Stimulated activated naive B cell treated with anti-CD40 and anti-IgM and Interleukin-4, amounts not matched to agents 10 μg/mL and 1 μg/mL and 100 μg/mL, for 72 hours (primary cell): ENCODE measurements at places on chromosomes 1 and 21.

- no peak for DNase-seq
Observed at GRCh38 chr1:32666901-32667566, 16.0 kb downstream of the RBBP4 start.

GRCh38 chr1:244010191-244010590 is 40.9 kb upstream of the ZBTB18 start:
- DNase-seq: no peak

DNA sequence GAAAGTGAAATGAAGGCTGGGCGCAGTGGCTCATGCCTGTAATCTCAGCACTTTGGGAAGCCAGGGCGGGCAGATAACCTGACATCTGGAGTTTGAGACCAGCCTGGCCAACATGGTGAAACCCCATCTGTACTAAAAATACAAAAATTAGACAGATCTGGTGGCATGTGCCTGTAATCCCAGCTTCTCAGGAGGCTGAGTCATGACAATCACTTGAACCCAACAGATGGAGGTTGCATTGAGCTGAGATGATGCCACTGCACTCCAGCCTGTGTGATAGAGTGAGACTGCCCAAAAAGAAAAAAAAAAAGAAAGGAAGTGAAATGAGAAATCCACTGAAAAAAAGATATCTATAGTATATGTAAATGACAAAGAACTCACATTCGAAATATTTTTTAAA is 439.9 kb downstream of the DISC1 start:
- DNase-seq: no peak

DNA sequence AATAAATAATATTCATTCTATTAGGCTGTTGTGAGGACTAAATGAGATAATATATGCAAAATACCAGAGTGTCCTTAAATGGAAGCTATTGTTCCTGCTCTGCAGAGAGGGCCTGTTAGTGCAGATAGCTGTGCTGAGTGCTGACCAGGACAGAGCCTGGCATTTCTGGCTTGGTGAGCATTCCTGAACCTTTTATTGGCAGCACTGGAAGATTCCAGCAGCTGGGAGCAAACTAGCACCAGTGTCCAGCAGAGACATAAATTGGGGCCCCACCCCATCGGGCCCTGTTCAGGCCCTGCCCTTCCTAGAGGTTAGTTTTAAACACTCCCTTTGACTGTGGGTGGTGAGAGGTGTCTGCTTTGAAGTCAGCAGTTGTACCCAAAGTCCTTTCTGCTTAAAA is 85.9 kb upstream of the GADD45A start:
- no peak for DNase-seq

DNA sequence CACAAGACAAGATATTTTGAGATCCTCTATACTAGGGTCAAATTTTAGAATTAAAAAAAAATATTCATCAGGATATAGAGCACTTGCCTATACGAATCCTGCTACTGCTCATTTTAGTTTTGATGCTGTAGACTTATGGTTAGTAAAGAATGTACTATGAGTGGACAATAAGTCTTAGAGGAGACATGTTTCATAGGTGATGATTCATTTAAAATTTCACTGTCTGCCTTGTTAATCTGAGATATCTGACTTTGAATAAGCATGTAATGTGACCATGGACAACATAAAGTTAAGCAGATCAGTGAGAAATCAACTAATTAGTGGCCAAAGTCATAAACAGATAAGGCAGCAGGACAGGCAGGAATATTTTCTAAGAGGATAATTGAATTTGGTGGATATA is 106.8 kb upstream of the HP1BP3 start:
- no peak for DNase-seq

DNA sequence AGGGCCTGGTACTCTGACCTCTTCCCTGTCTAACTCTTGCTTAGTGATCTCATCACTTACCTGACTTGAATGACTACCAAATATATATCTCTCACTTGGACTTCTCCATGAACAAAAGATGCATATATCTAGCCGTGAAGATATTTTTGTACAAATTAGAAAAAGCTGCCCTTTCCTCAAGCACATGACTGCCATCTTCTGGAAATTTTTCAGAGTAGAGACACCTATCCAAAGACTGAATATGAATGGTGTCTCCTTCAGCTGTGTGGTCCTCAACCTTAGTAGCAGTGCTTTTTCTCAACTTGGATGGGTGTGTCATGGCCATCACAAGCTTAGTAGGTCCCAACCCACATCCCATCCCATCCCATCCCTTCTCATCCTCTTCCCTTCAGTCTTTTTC is 142.3 kb downstream of the DNM3 start:
- no peak for DNase-seq

DNA sequence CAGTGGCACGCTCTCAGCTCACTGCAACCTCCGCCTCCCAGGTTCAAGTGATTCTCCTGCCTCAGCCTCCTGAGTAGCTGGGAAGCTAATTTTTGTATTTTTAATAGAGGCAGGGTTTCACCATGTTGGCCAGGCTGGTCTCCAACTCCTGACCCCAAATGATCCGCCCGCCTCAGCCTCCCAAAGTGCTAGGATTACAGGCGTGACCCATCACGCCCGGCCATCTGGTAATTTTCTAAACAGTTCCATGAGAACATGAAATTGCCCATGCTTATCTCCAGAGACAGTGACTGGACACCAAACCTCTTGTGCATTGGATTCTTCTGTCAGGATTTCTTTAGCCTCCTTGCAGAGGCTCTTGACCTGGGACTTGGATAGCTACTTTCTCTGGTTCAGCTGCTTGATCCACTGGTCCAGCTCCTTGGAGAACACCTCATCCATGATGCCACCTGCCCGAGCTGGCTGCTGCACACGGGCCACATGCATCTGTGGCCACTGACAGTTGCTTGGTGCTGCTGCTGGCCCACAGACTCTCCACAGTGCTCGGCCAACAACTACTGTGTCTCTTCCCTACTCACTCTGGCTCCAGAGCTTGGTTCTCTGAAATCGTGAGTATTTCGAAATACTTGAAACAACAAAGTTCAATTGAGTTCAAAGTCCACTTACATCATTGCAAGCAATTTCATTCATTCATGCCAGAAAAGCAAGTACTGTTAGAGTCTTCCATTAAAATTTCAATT is 40.0 kb upstream of the CTPS1 start:
- no peak for DNase-seq

DNA sequence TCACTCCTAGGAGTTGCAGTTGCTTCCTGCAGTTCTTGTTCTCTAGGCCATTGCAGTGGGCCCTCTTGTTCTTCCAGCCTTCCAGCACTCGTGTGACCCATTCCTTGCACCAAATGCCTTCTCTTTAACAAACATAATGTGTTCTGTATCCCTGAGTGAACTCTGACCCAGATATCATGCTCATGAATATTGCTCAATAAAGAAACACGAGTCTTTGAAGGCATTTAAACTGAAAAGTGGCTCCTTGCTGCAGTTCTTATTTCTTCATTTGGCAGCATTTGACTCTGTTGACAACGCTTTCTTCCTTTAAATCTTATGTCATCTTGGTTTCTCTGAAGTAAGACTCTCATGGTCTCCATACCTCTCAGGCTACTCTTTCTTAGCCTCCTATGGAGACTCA is 100.7 kb upstream of the PDE4B start:
- no peak for DNase-seq

GRCh38 chr1:248853663-248854375 is 5.1 kb downstream of the ZNF692 start:
- no peak for DNase-seq

- no peak for DNase-seq
Observed at GRCh38 chr21:46154155-46154954, 1.0 kb downstream of the FTCD start.

DNA sequence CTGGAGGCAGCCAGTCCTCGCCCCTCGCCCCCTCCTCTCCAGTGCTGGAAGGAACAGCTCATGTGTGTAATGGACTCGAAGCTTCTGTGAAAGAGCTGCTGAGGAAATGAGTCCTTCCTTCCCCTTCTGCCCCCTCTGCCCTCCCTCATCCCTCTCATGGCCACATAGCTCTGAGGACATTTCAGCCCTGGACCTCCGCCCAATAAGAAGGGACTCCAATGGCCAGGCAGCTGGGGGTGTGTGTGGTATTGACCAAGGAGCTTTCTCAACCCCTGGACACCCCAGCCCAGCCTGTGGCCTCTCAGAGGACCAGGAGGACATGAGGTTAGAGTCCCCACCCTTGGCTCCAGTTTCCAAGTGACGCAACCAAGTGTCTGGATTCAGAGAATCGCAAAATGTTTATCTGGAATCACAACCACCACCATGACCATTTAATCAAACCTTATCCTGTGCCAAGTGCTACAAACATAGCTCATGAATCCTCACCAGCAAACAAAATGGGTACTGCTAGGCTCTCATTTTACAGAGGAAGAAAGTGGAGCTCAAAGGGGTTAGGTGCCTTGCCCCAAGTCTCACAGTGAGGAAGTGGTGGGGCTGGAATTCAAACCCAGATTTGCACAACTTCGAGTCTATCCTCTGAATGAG is 47.8 kb upstream of the ECE1 start:
- no peak for DNase-seq

GRCh38 chr1:55822891-55823290 is 607.7 kb upstream of the USP24 start:
- no peak for DNase-seq

DNA sequence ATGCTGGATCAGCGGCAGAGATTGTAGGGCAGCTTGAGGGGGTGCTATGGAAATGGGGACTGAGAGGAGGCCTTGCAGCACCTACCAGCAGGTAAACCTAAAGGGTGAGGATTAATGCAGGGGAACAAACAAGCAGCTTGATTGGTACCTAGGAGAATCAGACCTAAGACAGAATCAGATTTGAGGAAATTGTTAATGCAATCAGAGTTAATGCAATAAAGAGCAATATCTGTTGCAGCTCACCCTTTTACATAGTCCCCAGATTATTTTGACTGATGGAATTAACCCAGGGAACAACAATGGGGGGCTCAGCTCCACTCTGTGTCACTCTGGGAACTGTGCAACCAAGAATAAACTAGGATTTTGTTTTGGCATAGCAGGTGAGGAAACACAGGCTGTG is 64.5 kb downstream of the ZC3H11B start:
- DNase-seq: no peak

DNA sequence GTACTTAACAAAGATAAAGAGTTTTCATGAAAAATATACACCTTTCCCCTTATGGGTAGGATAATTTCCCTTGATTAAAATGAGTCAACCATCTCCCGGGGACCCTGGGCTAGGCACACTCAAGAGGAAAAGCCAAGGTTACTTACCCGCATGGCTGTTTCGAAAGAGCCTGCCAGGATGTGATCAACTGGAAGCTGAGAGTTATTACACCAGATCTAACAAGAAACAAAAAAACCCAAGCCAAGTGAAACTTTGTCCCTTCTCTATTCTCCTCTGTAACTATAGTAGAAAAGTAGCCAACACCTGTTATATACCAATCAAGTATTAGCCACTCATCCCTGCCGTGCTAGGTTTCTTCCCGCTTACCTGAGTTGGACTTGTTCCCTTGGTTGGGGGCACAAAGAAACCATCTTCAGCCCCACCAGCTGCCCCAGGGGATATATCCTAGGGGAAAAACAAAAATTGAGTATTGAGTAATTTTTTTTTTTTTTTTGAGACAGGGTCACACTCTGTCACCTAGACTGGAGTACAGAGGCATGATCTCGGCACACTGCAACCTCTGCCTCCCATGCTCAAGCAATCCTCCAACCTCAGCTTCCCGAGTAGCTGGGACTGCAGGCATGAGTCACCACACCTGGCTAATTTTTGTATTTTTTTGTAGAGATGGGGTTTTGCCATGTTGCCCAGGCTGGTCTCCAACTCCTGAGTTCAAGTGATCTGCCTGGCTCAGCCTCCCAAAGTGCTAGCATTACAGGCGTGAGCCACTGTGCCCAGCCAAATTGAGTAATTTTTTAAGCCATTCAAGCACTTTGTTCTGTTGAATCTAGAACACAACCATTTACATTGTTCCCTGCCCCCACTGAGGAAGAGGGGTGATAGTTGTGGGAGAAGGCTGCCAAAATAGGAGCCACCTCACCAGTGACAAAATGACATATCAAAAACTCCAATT is 8.4 kb upstream of the PEX19 start:
- DNase-seq: no peak

GRCh38 chr1:12548973-12549459 is 69.0 kb downstream of the DHRS3 start:
- DNase-seq: no peak

- peak; percentile 12 for DNase-seq
Observed at GRCh38 chr21:31873696-31874599, 1.1 kb downstream of the HUNK start.

GRCh38 chr1:153040950-153041631 is at the start of gene SPRR2D:
TSS of gene SPRR2D (minus strand) at chr1:153041120. CDS start at chr1:153040346, 774 bp downstream.
- no peak for DNase-seq

DNA sequence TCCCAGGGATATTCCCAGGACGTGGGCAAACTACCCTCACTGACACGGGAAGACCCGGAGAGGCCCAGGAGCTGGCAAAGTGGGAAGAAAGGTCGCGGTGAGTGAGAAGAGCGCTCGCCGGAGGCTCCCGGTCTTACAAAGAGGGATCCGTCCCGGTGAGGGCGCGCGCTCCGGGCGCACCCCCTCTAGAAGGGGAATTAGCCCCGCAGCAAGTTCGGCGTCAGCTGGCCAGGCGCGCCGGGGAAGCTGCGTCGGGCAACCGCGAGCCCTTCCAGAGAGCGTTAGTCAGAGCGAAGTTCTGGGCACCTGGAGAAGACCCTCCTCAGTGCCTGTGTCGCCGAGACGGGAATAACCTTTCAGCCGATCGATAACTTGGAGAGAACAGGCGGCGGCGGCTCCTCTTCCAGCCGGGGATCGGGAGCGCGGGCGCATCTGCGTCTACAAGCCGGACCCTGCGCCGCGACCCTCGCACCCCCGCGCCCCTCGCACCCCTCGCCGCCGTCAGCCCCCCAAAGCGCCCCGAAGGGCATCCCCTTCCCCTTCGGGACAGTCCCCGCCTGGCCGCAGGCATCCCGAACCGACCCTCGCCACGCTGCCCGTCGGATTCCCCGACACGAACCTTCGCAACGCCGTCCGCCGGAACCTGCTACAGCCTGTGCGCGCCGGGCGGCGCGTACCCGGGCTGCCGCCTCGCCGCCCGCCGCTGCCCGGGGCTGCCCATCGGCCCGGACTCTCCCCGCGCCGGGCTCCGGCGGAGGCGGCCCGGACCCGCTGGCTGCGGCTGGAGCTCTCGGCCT is 485 bp downstream of the SIPA1L2 start:
- no peak for DNase-seq

- DNase-seq: no peak
Observed at GRCh38 chr1:205515781-205516253, 11.3 kb downstream of the CDK18 start.

DNA sequence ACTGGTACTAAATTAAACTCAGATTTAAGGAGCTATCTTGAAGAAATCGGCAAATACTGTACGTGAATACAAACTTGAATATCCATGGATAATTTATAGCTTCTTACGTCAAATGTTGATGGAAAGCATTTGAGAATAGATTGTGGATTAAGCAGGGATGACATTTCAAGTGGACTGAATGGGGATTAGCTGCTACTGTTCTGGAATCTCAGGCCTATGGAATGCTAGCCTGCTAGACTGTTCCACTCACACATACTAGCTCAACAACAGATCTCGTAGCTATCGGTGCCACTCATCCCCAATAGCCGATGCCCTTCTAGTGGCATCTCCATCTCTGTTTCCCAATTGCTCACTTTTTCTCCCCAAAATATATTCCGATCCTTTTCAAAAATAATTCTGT is 62.0 kb upstream of the USP25 start:
- no peak for DNase-seq

- no peak for DNase-seq
Observed at GRCh38 chr1:17212487-17213121, 7.7 kb downstream of the PADI1 start.
